Activated CD4-positive, CD25-positive, alpha-beta regulatory T cell (primary cell): ENCODE measurements at places on chromosomes 5 and 9.

DNA sequence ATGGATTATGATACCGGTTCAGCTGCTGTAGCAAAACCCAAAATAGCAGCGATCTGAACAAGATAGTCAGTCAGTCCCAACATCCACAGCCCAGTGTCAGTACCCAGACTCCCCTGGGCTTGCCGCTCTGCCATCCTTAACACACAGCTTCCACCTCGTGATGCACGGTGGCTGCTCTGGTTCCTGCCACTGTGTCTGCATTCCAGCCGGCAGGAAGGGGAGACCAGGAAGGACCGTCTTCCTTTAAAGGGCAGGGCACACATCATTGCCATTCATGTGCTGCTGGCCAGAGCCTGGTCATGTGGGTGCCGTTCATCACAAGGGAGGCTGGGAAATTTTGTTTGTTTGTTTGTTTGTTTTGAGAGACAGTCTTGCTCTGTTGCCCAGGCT, 131.0 kb upstream of the IER5L start:
- no peak for DNase-seq

GRCh38 chr9:132488626-132489025, 78.6 kb downstream of the CFAP77 start:
- no peak for DNase-seq

DNA sequence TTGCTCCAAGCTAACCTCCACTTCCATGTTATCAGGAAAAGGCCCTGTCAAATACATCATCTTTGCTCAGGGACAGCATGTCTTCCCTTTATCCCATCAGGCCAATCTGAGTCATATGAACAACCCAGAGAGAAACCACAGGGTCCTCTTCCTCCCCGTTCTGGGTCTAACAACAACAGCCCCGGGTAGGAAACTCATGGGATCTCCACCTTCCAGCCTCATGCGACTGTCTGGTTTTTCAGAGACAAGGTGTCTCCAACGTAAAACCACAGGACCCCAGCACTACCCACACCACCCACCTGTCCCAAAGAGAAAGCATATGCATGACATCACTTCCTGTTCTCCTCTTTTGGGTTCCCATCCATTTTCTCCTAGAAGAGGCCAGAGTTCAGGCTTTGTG, 217.9 kb downstream of the ENC1 start:
- DNase-seq = no peak

DNA sequence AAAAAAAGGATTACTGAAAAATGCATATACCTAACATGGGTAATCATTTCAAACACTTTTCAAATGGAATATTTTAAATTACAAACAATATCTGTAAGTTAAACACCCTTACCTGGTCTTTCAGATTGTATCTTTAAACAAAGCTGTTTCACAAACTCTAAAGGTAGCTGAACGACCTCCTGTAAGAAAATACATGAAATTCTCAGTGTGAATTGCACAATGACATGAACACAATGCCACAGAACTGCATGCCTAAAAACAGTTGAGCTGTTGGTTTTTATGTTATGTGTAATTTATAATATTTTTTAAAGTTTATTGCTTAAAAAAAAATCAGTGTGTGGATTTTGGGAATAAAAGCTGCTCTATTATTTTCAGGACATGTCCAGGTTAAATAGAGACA, 17.5 kb downstream of the IPPK start:
- no peak for DNase-seq

DNA sequence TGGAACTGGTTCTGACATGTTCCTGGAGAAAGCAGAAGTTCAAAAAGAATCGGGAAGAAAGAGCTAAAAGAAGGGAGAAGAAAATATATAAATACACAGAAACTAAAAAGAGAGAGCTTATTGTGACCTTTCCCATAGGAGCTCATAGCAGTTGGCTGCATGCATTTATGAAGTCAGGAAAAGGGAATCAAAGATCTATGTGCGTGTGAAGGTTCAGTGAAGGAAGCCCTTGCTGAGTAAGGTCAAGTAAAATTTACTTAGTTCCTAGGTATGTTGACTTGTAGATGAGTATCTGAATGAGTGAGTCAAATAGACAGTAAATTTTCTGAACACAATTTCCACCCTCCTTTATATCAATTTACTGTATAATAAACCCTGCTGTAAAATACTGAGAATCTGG, 632.5 kb downstream of the SLCO4C1 start:
- DNase-seq = no peak

GRCh38 chr5:2704111-2704510, 47.4 kb downstream of the IRX2 start:
- no peak for DNase-seq

DNA sequence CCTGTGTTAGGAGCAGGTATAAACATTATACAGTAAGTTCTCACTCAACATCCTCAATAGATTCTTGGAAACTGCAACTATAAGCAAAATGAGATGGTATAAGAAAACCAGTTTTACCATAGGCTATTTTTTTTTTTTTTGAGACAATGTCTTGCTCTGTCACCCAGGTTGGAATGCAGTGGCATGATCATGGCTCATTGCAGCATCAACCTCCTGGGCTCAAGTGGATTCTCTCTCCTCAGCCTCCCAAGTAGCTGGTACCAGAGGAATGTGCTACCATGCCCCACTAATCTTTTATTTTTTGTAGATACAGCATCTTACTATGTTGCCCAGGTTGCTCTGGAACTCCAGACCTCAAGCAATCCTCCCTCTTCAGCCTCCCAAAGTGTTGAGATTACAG, 50.1 kb upstream of the ADRB2 start:
- no peak for DNase-seq
